M059J (cell line): ENCODE measurements at places on chromosomes 1 and 21. TPM values are rescaled to one million over a fixed set of nuclear protein-coding genes. Genes with fewer than 3 reads are reported as not detected.
A peak's percentile ranks its signal among the peaks of the same experiment; 100 is the strongest.

The KIAA0040 gene
- total RNA-seq, result 4.4 and 4.6 TPM in 2 replicates

The GBP5 gene
- total RNA-seq, result 4.8 and 11.4 TPM in 2 replicates

The GPR157 gene
- total RNA-seq, result 2.1 and 2.9 TPM in 2 replicates

The SUSD4 gene
- 2.2 and 4.6 TPM in 2 replicates for total RNA-seq

The CELA3A gene
- not detected in 2 replicates for total RNA-seq

The C1orf94 gene
- total RNA-seq, result 3.7 and 4.0 TPM in 2 replicates

The OR11L1 gene
- not detected in 2 replicates for total RNA-seq

The RBBP4 gene
- 182 and 233 TPM in 2 replicates for total RNA-seq

- no peak for DNase-seq
Observed at GRCh38 chr1:46300673-46301405, 2.6 kb downstream of the LRRC41 start.

DNA sequence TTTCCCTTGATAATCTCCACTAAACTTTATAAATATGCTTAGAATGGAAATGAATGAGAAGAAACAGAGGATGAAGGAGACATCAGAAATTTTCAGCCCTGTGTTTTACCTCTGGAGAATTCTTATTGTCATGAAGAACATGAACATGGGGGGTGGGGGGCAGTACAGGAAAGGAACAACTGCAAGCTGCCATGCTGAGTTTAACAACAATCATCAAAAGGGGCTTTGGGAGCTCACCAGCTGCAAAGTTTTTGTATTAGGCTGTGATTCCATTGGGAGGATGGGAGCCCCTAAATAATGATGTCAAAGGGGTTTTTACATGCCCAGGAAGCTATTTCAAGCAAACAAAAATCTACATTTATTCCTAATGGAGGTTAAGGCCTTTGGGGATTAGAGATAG is 103.3 kb downstream of the AKT3 start:
- DNase-seq, result no peak

- no peak for DNase-seq
Observed at GRCh38 chr1:89277725-89278124, 5.1 kb upstream of the GBP5 start.

DNA sequence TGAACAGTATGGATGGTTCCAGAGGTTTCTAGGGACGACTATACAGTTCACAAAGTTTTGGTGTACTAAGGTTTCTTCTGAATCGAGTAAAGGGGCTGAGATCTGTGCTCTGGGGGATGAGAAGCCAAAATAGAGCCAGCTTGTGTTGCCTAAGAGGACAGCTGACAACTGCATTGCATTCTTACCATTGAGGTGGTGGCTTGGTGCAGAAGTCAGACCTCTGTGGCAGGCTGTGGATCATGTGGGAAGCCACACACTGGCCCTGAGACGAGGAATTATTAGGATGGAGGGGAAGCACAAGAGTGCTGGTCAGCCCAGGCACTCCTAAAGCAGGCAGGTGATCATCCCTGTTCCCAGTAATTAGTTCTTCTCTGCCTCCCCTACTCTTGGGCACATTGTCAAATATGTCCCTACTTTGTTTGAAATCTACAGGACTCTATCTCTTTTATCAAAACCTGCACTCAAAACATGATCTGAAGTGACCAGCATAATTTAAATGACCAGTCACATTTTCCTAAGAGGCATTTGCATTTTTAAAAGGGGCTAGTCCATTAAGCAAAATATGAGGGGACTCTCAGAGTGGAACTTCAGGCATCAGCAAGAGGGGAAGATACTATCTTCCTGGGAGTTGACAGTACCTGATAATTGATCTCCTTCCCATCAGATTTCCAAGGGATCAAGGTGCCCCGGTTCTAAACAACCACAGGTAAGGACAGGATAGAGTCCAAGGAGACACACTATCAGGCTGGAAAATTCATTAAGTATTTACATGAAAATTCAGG is at the start of gene FCRLB:
Gene FCRLB (plus strand): TSS at position 589 of the 782 bp plus-strand sequence. CDS start 1,129 bp downstream, outside the sequence.
- DNase-seq, result no peak

GRCh38 chr1:18234790-18235242 is 127.2 kb downstream of the IGSF21 start:
- peak; percentile 51 for DNase-seq

DNA sequence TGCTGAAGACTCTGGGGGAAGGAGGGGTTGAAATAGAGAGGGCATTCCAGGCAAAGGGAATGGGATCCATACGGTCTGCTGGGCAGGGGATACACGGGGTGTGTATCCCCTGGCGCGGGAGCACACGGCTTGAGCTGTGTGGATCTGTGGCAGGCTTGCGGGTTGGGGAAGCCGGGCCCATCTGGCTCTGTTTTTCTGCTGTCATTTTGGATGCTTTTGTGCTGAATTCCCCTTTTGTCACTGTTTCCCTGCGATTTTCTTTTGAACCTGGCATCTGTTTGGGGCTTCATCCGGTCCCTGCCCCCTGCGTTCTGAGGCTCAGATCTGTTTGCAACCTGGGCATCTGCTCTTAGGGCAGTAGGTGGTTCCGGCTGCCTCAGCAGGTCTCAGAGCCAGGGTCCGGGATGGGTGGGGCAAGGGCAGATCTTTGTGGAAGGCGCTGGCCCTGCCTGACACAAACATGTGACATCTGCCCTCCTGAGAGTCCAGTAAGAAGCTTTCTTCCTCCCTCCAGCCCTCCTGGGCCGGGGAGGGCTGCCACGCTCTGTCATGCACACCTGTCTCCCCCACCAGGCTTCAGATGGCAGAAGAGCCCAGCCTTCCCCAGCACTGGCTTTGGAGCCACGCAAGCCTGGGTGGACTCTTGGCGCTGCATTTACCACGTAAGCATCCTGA is 84.0 kb downstream of the IGSF21 start:
- DNase-seq, result no peak

DNA sequence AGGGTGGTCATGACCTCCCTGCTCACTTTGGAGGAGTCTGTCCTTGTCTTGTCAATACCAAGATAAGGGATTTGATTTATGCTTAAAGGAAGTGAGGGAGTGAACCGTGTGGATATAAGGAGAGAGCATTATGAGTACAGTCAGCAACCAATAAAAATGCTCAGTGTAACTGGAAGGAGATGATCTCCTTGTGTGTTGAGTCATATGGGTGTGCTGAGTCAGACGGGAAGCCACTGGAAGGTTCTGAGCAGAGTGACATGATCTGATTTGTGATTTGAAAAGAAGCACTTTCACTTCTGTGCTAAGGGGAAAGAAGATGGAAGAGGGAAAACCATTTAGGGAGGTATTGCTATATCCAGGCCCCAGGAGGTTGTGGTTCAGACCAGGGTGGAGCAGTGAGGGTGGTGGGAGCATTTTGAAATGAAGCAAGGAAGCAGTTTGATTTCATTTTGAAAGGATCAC is 2.5 kb upstream of the BCL10 start:
- peak; percentile 97 for DNase-seq

- DNase-seq, result peak; percentile 67
Observed at GRCh38 chr1:173064011-173064410, 13.3 kb upstream of the TNFSF18 start.

- DNase-seq, result no peak
Observed at GRCh38 chr1:184032930-184033418, 4.6 kb downstream of the COLGALT2 start.

GRCh38 chr1:197213193-197213592 is 54.9 kb upstream of the CRB1 start:
- no peak for DNase-seq

DNA sequence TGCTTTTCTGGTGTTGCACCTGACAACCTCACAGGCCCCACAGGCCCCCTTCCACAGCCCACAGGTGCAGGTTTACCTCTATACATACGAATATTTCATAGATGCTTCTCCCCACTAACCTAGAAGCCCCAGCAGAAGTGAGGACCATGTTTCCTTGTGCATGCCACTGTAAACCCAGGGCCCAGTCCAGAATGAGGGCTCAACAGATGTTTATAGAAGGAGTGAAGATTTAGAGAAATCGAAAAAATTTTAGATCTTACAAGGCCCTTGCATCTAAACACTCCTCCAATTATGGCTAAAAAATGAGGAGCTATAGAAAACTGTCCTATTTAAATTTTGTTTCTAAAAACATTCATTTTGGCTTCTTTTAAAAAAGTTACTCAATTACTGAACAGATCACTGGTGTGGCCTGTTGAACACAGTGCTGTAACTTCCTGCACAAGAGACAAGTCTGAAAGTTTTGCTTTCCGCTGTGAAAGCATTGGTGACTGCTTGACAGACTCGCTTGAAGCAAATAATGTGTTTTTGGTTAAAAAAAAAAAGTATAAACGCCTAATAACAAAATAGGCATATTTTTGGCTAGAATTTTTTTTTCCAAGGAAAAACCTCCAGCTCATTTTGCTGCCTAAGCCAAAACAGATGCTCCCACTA is 1.2 kb downstream of the ABCB10 start:
- DNase-seq, result peak; percentile 8

- no peak for DNase-seq
Observed at GRCh38 chr1:54872036-54872331, 15.0 kb downstream of the DHCR24 start.

DNA sequence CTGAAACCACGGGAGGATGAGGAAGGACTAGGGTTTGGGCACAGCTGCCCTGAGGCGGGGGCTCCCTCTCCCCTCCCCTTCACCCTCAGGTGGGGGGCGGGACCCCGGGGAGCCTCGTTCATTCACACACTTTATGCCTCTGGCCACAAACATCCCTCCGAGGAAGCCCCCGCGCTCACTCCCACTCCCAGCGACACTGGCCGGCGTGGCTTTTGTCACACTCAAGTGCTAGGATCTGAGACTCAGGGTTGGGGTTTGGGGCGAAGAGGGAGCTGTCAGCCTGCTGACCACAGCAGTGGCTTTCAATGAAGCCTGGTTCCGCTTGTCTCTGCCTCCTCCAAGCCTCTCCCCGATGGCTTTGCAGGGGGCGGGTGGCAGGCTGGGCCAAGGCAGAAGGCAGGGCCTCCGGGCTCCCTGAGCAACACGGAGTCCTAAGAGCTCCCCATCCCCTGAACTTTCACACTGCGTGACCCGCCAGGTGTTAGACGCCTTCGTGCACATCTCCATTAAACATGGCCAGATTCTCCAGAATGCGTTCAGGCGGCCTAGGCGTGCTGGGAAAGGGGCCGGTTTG is 178.1 kb downstream of the NPHP4 start:
- no peak for DNase-seq

DNA sequence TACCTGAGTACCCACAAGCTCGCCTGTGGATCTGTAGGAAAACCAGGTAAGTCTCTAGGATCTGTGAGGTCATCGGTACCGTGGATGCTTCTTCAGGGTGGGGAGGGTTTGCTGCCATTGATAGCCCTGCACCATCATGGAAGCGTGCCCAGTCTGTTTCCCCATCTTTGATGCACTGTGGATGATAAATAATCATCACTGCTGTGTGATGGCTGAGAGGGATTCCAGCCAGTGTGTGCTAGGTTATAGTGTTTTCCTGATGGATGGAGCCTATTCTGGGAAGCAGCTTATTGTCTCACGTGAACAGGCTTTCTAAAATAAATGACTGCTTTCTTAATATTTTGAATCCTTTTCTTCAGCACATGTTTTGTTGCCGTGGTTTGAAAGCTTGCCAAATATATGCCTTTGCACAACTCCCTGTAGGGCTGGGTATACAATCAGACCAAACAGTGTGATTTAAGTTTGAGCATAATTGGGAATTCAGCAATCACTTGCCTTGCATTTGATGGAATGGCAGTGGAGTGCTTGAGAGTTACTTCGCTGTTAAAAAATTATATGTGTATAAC is 113.8 kb downstream of the CAMTA1 start:
- DNase-seq, result peak; percentile 11

DNA sequence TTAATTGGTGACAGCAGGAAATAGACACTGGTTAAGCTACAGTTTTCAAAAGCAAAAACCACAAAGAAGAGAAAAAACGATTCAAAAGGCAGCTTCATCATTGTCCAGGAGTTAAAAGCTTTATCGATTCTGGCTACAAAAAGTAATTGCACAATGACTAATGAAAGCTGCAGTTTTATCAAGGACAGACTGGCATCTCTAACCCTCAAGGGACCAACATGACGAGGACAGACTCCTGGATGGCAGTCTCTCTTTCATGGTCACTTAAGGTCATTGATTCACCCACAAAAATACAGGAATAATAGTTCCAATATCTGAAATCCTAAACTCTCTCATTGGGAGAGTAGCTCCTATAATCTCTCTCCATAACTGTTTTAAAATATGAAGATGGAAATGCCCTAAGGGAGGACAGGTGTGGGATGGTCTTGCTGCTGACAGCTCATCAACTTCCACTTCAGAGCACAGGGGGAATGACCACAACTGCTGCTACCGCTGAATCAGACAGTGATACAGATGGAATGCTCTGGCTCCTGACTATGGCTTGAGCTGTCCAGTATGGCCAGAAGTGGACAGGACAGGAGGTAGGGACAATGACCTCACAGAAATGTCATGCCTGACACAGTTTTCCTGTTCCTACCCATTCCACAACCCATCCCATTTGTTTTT is 17.4 kb upstream of the CPLANE2 start:
- DNase-seq, result peak; percentile 86

- DNase-seq, result peak; percentile 86
Observed at GRCh38 chr1:6205849-6206519, at the start of gene RNF207. Gene RNF207, plus strand, starts transcription at chr1:6206119. Its CDS starts 417 bp downstream, at chr1:6206536.

DNA sequence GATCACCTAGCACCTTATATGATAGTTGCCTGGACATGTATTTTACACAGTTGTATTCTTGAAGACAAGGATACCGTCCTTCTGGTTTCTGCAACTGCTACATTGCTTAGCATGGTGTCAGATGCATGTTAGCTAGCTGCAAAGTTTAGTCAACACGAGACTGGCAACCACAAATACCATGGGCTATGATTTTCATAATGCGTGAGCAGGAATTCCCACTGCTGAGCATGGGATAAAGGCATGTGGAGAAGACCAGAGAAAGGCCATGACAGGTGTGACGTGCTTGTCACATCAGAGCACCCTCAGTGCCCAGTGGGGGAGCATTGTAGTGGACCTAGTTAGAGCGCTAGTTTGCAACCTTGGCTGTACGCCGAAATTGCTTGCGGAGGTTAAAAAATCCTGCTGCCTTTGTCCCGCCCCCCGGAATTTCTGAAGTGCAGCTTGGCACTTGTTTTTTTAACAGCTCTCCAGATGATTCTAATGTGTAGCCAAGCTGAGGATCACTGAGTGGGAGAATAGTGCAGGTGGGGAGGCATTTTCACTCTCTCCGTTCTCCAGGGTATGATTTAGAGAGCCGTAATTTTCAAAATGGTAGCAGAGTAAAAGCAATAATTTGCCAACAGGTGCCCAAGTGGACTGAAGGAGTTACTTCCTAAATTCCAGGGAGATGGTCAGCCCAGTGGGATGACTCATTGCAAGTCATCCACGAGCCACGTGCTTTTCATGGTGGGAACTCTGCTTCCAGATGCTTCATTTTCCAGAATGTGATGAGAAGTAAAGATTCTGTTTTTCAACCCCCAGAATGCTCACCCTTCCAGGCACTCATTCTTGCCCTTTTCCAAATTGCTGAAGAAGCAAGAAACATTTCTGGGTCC is 81.0 kb downstream of the CNIH3 start:
- DNase-seq, result peak; percentile 77

- no peak for DNase-seq
Observed at GRCh38 chr1:159946242-159947187, 1.1 kb upstream of the IGSF9 start.

GRCh38 chr1:187943606-187944403 is 1115.1 kb downstream of the PLA2G4A start:
- DNase-seq, result no peak

- DNase-seq, result no peak
Observed at GRCh38 chr1:227886993-227887696, 60.6 kb downstream of the WNT9A start.
